ENCODE measurements at places on chromosomes 7 and 10. TPM values are rescaled to one million over a fixed set of nuclear protein-coding genes. Genes with fewer than 3 reads are reported as not detected.

Gene CRPPA
- 0.15 TPM for total RNA-seq

Gene AVPI1
- total RNA-seq, result 2.6 TPM

DNA sequence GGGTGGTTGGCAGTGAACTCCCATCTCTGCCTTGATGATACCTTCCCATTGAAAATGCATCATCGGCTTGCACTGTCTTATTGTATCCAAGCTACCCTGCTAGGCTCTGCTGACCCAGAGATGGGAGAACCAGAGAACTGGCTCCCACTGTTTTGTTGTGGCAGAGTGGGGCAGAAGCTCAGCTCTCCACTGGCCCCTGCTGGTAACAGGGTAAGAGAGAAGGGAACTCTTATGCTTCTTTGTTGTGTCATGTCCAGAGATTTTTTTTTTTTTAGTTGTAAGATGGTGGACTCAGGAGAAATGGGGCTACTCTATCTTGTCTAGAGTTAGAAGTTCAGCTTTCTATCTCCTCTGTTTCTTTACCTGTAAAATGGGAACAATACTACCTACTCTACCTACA lies 100.5 kb upstream of the SDK1 start:
- DNase-seq, result peak; percentile 57

DNA sequence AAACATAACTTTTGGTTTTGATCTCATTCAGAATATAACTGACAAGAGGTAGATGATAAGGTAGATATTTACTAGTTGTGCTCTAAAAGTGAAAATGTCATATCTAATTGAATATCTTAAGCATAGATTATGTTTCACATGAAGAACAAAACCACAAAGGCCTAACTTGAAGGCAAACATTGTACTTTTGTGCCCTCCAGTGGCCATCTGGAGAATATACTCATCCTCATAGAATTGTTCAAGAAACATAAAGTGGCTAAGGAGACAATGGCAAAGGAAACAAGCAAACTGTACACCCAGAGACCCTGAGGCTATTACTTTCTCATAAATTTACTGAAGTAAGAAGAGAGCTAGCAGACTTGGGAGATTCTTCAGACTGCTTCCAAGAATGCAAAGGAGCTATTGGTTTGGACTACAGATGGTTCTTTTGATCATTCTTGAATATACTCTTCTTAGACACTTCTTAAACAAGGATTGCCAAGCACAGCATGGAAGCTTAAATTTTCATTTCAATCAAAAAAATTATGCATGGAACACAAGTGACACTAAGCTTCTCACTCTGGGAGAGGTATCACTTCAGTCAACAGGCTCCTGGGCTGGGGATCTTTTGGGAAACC lies 98.2 kb upstream of the DKK1 start:
- peak; percentile 77 for DNase-seq

DNA sequence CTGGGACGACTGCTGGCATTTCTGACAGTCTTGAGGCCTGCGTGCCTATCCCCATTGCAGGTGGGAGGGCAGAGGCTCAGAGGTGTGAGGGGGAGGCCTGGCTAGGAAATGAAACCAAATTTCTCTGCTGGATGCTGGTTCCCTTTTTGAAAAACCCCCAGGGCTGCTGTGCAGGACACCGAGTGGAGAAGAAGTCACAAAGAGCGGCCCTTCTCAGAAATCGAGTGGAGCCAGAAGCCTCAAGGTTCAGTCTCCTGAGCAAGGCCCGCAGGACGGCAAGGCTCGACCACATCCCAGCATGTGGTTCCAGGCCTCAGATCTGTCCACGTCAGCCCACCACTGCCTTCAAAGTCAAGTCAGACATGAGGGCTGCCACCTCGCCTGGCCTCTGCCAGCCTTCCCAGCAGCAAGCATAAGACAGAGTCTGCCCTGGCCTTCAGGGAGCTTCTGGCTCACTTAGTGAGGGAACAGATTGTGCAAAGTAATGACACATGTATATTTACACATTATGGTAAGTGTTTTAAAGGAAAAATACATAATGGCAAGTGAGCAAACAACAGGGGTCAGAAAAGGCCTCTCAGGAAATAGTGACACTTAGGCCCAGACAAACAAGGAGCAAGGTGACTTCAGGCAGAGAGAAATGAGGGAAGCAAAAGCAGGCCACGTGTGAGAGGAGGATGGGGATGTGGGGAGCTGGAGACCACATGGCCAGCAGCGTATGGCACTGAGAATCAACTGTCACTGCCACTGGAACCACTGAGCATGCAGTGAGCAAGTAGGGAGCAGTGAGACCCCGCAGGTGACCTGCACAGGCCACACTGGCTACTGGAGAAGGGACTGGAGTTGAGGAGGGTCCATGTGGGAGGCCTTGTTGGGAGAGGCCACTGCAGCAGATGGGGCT lies 86.7 kb downstream of the ARHGAP22 start:
- no peak for DNase-seq

GRCh38 chr7:83469491-83469890 lies 179.4 kb downstream of the SEMA3E start:
- DNase-seq, result no peak

- DNase-seq, result peak; percentile 10
These were observed 117.5 kb downstream of the TRIL start for GRCh38 chr7:28840592-28840995.

GRCh38 chr7:92614660-92615174 lies 24.5 kb upstream of the FAM133B start:
- peak; percentile 27 for DNase-seq

All from A673 (cell line).